Lung microvascular endothelial cell (primary cell): ENCODE measurements at places on chromosomes 13 and 19.

DNA sequence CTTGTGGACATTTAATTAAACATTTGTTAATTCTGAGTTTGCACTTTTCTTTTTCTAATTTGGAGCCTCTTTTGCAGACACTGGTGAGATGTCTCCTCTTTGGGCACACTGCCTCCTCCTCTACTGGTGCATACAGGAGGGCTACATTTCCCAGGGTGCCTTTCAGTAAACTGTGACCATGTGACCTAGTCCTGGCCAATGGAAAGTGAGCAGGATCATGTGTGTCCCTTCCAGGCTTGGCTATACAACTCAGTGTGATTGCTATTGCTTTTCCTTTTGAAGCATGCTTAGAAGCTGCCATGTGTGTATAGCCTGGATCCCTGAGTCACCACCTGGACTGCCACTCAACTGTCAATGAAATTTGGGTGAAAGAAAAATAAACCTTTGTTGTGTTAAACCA, 4.5 kb downstream of the IZUMO2 start:
- DNase-seq = no peak

DNA sequence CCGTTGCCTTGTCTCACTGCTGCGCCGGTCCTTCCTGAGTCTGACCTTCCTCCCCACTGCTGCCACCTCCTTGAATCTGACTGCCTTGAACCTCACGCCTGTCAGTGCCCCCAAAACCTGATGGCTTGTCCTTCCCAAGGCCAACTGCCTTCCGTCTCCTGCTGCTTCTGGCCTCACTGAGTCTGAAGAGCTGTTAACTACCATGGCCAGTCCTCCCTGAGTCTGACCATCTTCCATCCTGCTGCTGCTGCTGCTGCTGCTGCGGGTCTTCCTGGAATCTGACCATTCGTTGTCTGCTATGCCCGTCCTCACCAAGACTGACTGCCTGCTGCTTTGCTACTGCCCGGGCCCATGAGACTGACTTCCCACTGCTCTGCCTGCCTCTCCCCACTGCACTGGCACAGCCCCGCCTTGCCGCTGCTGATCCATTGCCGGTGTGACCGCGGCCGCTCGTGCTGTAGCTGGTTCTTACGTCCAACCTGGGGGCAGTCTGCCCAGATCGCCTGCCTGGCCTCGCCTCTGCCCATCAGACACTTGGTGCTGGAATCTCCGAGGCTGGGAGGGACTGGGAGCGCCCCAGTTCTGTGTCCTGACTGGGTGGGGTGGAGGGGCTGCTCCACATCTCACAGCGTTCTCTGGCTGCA, 2.9 kb upstream of the RCN3 start:
- DNase-seq = no peak

GRCh38 chr13:32431361-32431760, 3.4 kb upstream of the N4BP2L1 start:
- DNase-seq = no peak

GRCh38 chr19:45158503-45159209, 2.1 kb downstream of the NKPD1 start:
- no peak for DNase-seq

- DNase-seq = no peak
These were observed at the start of gene ERICH6B for GRCh38 chr13:45615501-45616101. ERICH6B (minus strand) TSS chr13:45615739; CDS start chr13:45597005, 18,734 bp downstream.

GRCh38 chr19:6393983-6394412, 1.0 kb upstream of the GTF2F1 start:
- no peak for DNase-seq

- DNase-seq = no peak
These were observed 37.4 kb downstream of the RYR1 start for GRCh38 chr19:38470788-38471480.

- DNase-seq = no peak
These were observed at the start of gene MYO16 for GRCh38 chr13:108629181-108629752. MYO16 (plus strand) TSS chr13:108629611; CDS start chr13:108629845, 234 bp downstream.

DNA sequence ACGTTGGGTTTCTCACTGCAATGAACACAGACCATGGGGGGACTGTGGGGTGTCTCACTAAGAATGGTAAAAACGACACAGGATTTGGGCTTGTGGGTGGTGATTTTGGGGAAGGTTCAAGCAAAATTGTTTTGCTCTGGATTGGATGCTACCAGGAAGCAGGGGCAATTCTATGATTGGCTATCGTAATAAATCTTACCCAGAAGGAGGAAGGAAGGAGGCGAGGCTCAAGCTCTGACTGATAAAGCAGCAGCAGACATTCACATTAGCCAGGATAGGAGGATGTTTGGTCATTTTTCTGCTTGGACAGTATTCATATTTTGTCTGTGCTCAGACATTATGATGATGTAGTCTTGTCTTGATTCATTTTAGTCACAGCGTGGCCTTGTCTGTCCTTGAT, 1.5 kb downstream of the ZNF576 start:
- no peak for DNase-seq
